Renal cortex interstitium (tissue), 15 donors: ENCODE measurements at places on chromosomes 6 and 20.

DNA sequence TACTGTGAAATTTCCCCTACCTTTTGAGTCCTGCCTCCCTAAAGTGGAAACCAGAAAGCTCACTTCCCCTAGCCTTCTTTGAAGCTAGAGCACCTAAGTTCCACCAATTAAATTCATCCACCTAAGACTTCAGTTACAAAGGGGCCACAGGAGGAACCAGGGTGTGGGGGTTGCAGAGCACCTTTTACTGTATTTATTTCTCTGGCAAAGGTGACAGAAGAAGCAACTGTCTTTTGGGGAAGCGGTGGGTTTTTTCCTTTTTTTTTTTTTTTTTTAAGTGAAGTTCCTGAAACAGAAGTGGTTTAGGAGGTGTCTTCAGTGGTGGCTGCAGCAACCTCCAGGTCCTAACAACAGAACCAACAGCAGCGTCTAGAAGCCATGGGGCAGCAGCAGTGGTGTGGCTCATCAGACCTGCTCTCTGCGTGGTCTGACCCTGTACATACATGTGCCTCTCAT, 13.1 kb downstream of the PSMB9 start:
- DNase-seq = no peak

- DNase-seq = no peak
Observed at GRCh38 chr6:36958775-36959554, 4.4 kb downstream of the PI16 start.

- DNase-seq = no peak
Observed at GRCh38 chr6:6466967-6467761, 121.4 kb upstream of the LY86 start.

DNA sequence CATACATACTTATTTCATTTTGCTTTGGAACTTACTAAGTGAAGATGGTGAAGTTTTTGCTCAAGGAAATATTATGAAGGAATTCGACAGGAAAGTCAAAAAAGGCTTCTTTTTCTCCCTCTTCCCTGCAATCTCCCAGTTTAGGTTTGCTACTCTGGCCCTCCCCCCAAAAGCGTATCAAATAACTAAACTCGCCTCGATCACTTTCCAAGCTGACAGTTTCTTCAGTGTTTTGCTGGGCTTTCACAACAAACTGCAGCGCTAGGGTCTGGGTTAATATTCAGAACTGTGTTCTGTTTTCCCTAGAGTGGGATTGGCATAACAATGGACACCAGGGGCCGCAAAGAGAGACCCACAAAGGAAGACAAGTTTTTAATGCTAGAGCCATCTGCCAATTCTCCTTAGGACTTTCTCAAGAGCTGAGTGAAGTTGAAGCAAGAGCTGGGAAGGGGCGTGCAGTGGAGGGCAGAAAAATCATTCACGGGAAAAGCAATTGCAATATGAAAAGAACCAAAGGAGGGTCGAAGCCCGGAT, 57.8 kb downstream of the ATP9A start:
- no peak for DNase-seq

- no peak for DNase-seq
Observed at GRCh38 chr6:760982-761955, 68.3 kb upstream of the EXOC2 start.
